Renal cortical epithelial cell (primary cell): ENCODE measurements at places on chromosomes 5 and 9. TPM values are rescaled to one million over a fixed set of nuclear protein-coding genes. Genes with fewer than 3 reads are reported as not detected.

The CBY3 gene
- total RNA-seq: not detected in 2 replicates

The PAPPA gene
- total RNA-seq: 2.5 and 14.6 TPM in 2 replicates

The RASEF gene
- total RNA-seq: 18.2 and 24.3 TPM in 2 replicates

The IL5 gene
- not detected in 2 replicates for total RNA-seq

The MORN5 gene
- total RNA-seq: 0.85 TPM in 1 of 2 replicates, not detected in the other

The WHRN gene
- total RNA-seq: 0.52 and 5.2 TPM in 2 replicates

The KLF9 gene
- 20.7 and 30.9 TPM in 2 replicates for total RNA-seq

The CAMK2A gene
- total RNA-seq: 0.15 TPM in 1 of 2 replicates, not detected in the other
